ENCODE measurements at places on chromosomes 16 and 17.

DNA sequence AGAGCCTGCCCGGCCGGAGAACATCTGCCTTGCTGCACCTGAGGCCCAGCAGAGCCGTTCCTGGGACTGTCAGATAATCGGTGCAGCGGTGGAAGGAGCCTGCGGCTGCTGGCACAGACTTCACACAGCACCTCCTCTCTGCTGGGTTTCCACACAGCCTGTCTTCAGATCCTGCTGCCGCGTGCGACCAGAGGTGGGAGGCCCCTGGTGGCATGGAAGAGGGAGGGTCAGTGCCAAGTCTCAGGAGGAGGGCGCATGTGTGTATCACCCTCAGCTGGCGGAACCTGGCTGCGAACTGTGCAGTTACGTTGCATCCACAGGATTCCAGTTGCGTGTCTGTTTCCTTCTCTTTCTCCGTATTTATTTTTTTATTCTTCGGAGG, 3.3 kb downstream of the CDK5R1 start:
- peaks cover 35% of the 10 kb centered on the region for H3K36me3 ChIP-seq
- H3K27ac ChIP-seq, result peak overlapping the region; percentile 16
- no peaks in the 10 kb centered on the region for H3K27me3 ChIP-seq

DNA sequence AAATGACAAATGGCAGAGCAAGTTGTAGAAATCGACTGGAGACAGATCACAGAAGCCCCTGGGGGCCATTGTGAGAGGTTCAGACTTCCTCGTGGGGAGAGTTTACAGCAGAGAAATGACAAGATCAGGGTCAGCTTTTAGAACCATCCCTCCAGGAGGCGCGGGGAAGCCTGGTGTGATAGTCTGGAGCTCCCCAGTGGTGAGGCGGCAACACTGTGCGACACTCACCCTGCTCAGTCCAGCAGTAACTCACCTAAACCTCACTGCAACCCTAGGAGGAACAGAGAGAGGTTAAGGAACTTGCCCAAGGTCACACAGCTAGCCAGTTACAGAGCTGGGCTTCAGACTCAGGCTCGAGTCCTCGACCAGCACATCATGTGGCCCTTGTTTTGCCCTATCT, 123.4 kb upstream of the IRX3 start:
- H3K27me3 ChIP-seq, result peaks cover 5% of the 10 kb centered on the region
- no peaks in the 10 kb centered on the region for H3K4me1 ChIP-seq
- no peak for DNase-seq
- no peak overlapping the region for H3K4me3 ChIP-seq

DNA sequence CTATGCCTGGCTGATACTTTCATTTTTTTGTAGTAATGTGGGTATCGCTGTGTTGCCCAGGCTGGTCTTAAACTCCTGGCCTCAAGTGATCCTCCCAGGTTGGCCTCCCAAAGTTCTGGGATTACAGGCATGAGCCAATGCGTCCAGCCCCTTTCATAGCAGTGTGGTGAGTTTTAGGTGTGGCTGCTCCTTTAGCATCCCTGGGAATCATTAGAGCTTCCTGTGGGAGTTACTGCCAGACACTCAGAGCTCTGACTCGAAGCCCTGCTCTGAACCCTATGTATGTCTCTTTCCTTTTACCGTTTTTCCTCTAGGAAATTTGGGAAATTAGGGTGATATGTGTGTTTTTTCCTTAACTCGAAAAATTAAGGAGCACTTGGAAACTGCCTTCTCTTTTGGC, 44.5 kb downstream of the NDE1 start:
- H3K4me1 ChIP-seq, result no peaks in the 10 kb centered on the region
- DNase-seq, result no peak
- H3K27me3 ChIP-seq, result no peaks in the 10 kb centered on the region
- H3K4me3 ChIP-seq, result no peak overlapping the region

DNA sequence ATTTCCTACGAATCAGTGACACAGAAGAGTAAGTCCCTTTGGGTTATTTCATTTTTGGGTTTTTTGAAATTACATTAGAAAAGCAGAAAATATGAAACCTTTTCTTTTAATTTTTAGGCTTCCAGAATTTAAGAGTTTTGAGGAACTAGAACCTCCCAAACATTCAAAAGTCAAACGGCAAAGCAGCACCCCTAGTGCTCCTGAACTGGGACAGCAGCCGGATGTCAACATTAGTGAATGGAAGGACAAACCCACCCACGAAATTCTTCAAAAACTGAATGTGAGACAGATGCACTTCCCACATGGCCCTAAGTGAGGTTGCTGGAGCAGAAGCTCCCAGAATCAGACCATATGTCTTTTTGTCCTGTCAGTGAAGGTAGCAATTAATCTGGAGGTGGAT, 199.4 kb downstream of the PHKB start:
- H3K4me3 ChIP-seq, result no peak overlapping the region
- H3K36me3 ChIP-seq, result peaks cover 34% of the 10 kb centered on the region
- H3K27ac ChIP-seq, result no peak overlapping the region
- H3K27me3 ChIP-seq, result no peaks in the 10 kb centered on the region
- H3K4me1 ChIP-seq, result no peaks in the 10 kb centered on the region

DNA sequence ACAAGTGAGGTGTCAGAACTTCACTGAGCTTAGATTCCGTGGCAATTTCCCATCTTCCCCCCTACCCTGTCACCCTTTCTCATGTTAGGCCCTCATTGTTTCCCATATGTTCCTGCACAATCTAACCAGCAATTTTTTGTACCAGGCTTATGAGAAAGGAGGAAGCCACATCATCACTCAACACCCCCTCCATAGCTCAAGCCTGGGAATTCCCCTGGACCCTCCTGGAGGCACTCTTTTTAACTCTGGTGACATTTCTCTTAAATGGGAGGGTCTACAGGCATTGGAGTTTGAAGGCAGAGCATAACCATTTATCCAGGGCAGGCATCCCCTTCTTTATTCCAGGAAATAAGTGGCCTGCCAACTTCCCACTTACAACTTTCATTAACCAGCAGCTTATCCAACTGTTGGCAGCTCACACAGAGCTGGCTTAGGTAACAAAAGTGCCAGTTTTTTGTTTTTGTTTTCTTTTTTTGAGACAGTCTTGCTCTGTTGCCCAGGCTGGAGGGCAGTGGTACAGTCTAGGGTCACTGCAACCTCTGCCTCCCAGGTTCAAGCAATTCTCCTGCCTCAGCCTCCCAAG, 10.4 kb upstream of the GLG1 start:
- H3K4me1 ChIP-seq, result peaks cover 2% of the 10 kb centered on the region
- DNase-seq, result no peak
- no peak overlapping the region for H3K4me3 ChIP-seq
- H3K27ac ChIP-seq, result no peak overlapping the region
- H3K27me3 ChIP-seq, result no peaks in the 10 kb centered on the region

- no peaks in the 10 kb centered on the region for H3K36me3 ChIP-seq
- DNase-seq, result no peak
- H3K4me3 ChIP-seq, result no peak overlapping the region
- no peak overlapping the region for H3K27ac ChIP-seq
Observed at GRCh38 chr16:24652803-24653202, 76.6 kb upstream of the TNRC6A start.

- H3K36me3 ChIP-seq, result no peaks in the 10 kb centered on the region
- H3K4me3 ChIP-seq, result peak overlapping the region; percentile 65
- DNase-seq, result no peak
- peaks cover 61% of the 10 kb centered on the region for H3K4me1 ChIP-seq
- peaks cover 22% of the 10 kb centered on the region for H3K27me3 ChIP-seq
- H3K27ac ChIP-seq, result no peak overlapping the region
Observed at GRCh38 chr16:11669380-11670146, 1.3 kb downstream of the SNN start.

- H3K36me3 ChIP-seq, result peaks cover 52% of the 10 kb centered on the region
- no peak overlapping the region for H3K4me3 ChIP-seq
- peak; percentile 73 for DNase-seq
- no peak overlapping the region for H3K27ac ChIP-seq
- H3K27me3 ChIP-seq, result no peaks in the 10 kb centered on the region
Observed at GRCh38 chr17:64491034-64491860, 5.6 kb downstream of the POLG2 start.

DNA sequence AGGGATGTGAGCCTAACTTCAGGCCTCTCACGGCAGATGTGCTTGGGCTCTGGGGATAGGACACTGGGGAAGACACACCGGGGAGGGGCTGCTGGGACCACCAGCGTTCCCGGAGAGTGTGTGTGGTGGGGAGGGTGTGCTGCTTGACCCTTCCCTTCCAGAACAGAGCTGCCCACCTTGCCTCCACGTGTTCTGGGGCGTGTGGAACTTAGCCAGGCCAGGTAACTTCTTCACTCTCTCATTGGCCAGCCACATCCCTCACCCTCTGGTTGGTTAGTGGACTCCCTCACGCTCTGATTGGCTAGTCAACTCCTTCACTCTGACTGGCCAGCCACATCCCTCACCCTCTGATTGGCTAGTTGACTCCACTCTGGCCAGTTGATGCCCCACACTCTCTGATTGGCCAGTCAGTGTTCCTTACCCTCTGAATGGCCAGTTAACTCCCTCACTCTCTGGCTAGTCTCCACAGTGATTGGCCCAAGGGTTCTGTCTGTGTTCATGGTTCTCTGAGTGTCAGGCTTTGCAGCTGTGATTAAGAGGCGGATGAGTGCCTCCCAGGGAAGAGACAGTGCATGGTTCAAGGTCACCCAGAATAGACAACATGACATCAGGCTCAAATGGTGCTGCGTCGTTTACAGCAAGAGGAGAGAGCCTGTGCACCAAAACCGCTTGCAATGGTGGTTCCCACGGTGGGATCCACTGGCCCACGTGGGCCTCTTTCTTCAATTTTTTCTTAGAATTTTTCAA, 10.0 kb downstream of the TMEM235 start:
- no peaks in the 10 kb centered on the region for H3K4me1 ChIP-seq
- no peaks in the 10 kb centered on the region for H3K36me3 ChIP-seq
- DNase-seq, result no peak
- no peak overlapping the region for H3K4me3 ChIP-seq

GRCh38 chr17:44996304-44996703, 28.2 kb upstream of the C1QL1 start:
- DNase-seq, result no peak
- no peaks in the 10 kb centered on the region for H3K36me3 ChIP-seq
- H3K4me3 ChIP-seq, result no peak overlapping the region
- peaks cover 24% of the 10 kb centered on the region for H3K27me3 ChIP-seq

DNA sequence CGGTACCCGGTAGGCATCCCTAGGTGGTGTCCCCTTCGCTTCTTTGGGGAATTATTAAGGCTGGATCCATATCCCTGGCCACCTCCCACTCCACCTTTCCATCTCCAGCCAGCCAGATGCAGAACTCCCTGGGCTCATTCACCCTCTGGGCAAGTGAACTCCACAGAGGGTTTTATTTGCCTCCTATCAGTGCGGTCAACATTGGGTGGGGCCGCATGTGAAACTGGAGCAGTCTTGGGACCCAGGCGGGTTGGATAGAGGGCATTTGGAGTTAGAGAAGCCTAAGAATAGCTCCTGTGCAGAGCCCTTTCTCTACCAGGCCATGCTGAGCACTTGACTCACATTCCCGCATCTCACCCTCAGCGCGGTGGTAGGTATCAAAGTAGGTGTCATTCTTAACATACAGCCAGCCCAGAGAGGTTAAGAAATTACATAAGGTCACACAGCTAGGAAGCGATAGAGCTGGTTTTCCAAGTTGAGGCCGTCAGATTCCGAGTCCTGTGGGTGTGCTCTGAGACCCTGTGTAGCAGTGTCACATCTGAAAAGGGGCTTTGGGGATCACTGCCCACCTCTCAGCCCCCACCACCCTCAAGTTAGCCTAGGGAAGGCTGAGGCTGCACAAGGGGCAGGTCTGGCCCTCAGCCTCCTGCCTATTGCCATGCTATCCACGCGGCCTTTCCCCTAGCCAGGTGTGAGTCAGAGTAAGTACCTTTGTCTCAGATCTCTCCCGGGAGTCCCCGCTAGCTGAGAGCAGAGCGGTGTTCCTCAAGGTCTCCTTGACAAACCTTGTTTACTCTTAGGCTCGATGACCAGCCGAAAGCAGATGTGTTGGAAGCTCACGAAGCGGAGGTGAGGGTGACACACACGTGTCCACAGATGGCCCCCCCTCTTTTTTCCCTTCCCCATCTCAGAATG, 26.9 kb upstream of the LGALS9 start:
- no peaks in the 10 kb centered on the region for H3K27me3 ChIP-seq
- H3K4me1 ChIP-seq, result peaks cover 11% of the 10 kb centered on the region
- peaks cover 23% of the 10 kb centered on the region for H3K36me3 ChIP-seq
- no peak overlapping the region for H3K4me3 ChIP-seq

DNA sequence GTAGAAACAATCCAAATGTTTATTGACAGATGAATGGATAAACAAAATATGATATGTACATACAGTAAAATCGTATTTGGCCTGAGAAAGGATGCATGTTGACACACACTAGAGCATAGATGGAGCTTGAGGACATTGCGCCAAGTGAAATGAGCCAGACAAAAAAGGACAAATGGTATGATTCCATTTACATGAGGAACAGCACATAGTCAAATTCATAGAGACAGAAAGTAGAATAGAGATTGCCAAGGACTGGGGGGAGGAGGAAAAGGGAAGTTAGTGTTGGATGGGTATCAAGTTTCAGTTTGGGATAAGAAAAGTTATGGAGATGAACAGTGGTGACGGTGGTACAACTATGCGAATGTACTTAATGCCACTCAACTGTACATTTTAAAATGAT, 47.9 kb downstream of the COPRS start:
- no peak overlapping the region for H3K4me3 ChIP-seq
- H3K27ac ChIP-seq, result no peak overlapping the region
- no peaks in the 10 kb centered on the region for H3K4me1 ChIP-seq
- H3K36me3 ChIP-seq, result no peaks in the 10 kb centered on the region
- H3K27me3 ChIP-seq, result peaks cover 9% of the 10 kb centered on the region

DNA sequence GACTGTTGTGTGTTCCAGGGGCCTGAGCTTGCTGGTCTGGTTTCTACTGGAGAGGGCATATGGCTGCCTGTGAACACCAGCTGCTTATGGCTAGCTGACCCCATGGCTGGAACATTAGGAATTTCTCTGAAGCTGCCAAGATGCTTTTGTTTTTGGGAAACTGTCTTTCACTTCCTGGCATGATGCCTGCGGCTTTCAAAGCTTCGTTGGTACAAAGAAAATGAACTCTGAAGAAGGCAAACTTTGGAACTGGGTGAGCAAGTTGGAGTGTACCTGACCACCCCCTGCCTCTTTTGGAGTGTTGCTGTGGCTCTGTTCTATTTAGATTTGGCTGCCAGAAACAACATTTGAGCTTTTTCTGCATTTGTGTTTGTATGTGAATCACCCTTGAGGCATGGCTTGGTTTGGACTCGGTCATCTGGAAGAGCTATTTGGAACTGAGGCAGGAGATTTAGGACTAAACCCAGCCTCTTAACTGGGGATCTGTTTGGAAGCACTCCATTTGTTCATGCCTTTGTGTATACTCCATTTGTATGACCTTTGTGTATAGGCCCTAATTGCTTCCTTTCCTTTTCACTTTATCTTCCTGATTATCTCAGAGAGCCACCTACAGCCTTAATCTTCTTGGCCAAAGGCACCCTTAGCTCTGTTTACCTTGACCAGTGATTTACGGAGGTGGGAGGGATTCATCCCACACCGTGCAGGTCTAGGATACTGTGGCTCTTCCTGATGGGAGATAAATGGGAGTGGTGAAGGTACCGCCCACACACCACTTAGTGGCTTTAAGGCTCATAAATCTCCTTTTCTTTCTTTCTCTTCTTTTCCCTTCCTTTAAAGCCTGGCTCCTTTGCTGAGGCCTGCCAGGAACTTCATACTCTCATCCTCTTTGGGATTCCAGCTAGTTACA, 7.3 kb upstream of the CPHXL start:
- no peak overlapping the region for H3K27ac ChIP-seq
- no peak for DNase-seq
- no peak overlapping the region for H3K4me3 ChIP-seq
- H3K4me1 ChIP-seq, result no peaks in the 10 kb centered on the region
- peaks cover 2% of the 10 kb centered on the region for H3K27me3 ChIP-seq

Data from activated CD4-positive, alpha-beta memory T cell treated with anti-CD3 and anti-CD28 coated beads, Interleukin-2, amount 10 ng/mL, durations not matched to agents 7 days and 5 days (primary cell).